ENCODE measurements at places on chromosomes 7 and 10. TPM values are rescaled to one million over a fixed set of nuclear protein-coding genes. Genes with fewer than 3 reads are reported as not detected.
A peak's percentile ranks its signal among the peaks of the same experiment; 100 is the strongest.

GRCh38 chr7:150968734-150969372, 9.3 kb downstream of the KCNH2 start:
- no peak for DNase-seq

SLC13A1 gene
- total RNA-seq = not detected

DNA sequence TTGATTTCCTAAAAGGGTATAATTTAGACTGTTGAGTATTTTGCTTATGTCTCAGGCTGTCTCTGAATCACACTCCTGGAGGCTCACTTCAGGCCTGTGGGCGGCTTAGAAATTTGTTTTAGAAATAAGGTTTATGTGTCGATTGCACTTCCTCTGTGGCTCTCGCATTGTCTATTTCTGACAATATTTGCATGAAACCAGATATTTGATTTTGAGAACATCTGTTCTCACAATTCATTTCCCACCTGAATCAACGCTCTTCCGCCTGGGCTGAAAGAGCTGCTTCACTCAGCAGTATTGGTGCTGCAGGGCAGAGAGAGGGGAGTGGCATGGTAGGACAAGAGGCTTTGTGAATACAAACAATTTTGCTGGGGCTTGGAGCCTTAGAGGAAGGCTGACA, 262.0 kb downstream of the ADRA2A start:
- DNase-seq = no peak

- DNase-seq = no peak
These were observed 193.0 kb upstream of the PITRM1 start for GRCh38 chr10:3365630-3366029.

GRCh38 chr7:116224492-116225098, 14.3 kb downstream of the TES start:
- no peak for DNase-seq

DNA sequence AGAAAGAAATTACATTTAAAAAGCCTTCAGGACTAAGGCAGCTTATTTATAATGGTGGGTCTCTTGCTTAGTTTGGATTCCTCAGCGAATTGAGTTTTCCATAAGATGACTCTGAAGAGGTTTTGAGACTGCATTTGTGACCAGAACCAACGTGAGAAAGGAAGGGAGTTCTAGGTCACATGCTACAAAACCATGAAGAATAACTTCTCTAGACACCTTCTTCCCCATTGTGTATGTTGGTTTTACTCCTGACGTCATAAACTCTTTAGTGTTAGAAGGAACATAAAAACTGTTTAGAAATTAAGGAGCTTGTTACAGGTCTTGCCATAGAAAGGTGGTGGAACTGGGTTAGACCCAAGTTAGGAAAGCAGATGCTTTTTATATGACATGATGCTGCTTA, 11.1 kb downstream of the PTPN12 start:
- DNase-seq = no peak

PTPN20 gene
- not detected for total RNA-seq

DNA sequence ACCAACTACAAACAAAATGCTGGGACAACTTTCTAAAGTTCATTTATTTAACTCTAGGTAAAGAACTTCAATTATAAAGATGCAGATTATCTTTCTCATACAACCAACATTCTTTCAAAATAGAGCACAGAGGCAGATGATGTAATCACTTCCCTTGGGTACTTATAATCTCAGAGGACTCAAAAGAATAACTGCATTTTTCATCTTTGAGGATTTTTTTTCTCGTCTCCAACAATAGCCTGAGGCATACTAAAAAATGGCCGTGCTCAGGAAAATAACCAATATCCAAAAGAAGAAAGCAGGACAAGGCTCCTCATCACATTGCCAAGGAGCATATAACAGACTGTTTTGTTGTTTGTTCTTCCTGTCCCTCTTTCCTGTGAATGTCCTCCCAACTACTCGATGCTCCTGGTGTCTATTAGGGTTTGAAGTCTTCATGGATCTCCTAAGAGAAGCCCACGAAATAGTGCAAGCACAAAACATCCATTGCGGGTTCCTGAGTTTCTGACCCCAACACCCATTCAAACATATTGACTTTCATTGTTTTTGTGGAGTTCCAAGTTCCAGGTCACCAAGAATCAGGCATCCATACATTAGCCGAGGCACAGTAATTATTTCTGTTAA, 182.9 kb downstream of the SORCS1 start:
- peak; percentile 30 for DNase-seq

DNA sequence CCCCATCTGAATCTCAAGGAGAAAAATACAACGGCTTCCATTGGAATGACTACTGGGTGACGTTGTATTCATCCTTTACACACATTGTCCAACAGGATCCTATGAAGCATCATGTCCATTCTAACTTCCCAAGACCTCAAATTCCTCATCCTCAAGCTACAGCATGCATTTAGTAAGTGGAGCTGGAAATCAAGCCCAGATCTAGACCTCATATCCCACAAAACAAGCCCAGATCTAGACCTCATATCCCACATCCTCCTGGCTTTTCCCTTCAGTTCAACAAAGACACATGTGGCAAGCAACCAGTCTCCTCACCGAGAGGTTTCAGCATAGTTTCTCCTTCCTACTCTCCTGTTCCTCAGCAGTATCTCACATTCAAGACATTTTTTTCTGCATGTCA, 12.2 kb downstream of the IGF2BP3 start:
- DNase-seq = no peak

COL1A2 gene
- 144 TPM for total RNA-seq

DNA sequence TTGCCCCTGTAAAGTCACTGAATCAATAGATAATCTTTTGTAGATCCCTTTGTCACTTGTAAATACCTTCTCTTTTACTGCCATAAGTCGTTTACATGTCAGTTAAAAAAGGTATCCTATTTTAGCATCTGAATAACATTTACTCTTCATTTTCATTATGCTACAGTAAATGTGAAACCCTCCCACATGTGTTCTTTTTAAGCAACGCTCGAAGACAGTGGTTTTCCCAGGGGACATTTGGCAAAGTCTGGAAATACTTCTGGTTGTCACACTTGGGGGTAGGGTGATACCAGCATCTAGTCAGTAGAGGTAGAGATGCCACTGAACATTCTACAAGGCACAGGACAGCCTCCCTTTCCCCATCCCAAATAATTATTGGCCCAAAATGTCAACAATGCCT, 23.7 kb downstream of the ATAD1 start:
- DNase-seq = peak; percentile 33

All from A673 (cell line).